ENCODE measurements at places on chromosomes 12 and 14. TPM values are rescaled to one million over a fixed set of nuclear protein-coding genes. Genes with fewer than 3 reads are reported as not detected.

Gene ETFBKMT
- total RNA-seq = 1.0 TPM

Gene VRTN
- total RNA-seq = not detected

Gene IRAK3
- total RNA-seq = 0.09 TPM

DNA sequence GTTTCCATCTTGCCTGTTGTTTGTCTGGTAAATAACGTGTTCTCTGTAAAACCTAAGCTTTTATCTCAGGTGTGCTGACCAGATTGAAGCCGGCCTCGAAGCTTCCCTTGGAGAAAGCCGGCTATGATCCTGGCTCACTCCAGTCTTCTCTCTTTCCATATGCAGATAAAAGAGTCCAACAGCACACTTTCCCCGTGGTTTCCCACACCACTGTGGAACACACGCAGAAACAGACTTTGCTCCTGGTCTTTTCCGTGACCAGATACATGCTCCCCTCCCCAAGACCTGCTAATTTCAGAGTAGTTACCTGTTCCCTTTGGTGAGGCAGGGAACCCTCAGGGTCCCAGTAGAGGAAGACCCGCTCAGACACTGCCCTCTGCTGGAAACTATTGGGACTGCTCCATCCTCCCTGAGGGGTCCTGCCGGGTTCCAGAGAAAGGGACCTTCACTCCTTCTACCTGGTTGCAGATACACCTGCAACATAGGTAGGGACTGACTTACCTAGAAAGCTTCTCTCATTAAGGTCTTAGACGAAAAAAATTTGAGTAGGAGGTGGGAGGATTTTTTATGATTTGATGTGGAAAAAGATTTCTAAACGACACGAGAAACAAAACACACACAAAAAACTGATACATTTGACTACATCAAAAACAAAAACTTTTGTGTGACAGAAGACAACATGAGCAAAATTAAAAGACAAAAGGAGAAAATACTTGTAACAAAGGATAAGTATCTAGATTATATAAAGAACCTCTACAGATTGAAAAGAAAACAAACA lies 415.4 kb upstream of the CCDC196 start:
- DNase-seq = peak; percentile 56

DNA sequence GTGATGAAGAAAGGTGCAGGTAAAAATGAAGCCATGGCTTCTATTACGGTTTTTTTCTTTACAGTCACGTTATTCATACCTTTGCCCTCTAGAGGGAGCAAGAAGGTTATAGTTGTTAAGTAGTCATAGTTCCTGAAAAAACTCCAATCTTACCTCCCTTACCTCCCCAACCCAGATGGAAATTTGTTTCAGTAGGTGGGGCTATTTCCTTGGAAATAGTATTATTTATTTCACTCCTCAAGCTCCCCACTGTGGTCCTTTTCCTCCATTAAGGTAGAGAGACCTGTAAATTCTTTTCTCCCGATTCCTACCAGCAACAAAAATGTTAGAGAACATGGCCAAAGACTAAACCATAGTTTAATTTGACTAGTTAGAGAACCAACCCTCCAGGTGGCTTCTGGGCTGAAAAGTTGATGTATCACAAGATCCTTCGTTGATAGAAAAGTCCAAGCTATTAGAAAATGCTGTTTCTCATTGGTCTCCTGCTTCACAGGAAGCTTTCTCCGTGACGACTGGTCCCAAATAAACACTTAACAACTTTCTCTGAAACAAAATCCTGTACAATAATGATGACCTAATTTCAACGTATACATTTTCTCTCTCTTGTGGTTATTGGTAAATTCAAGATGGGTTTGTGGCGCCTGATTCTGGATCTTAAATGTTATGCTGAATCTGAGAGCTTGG lies 43.5 kb downstream of the TMX1 start:
- DNase-seq = peak; percentile 80

DNA sequence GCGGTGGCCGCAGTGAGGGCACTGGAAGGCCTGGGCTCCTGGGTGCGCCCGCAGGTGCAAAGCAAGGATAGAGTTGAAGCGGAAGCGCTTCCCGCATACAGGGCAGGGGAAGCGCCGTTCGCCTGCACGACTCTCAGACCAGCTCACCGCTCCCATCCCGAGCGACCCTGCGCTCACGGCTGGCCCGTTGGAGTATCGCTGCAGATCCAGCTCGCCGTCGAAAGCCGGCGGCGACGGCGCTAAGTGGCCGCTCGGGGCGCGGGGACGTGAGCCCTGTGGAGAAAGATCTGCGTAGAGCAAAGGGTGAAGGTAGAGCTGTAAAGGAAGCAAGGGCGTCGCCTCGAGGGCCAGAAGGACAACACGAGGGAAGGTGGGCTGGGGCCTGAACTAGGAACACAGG lies 5.4 kb downstream of the ZNF219 start:
- no peak for DNase-seq

GRCh38 chr12:2294651-2295475 lies 242.1 kb downstream of the CACNA1C start:
- DNase-seq = peak; percentile 42
